ENCODE measurements at places on chromosomes 6 and 20.

GRCh38 chr6:11008821-11009220, 35.3 kb downstream of the ELOVL2 start:
- DNase-seq: no peak

DNA sequence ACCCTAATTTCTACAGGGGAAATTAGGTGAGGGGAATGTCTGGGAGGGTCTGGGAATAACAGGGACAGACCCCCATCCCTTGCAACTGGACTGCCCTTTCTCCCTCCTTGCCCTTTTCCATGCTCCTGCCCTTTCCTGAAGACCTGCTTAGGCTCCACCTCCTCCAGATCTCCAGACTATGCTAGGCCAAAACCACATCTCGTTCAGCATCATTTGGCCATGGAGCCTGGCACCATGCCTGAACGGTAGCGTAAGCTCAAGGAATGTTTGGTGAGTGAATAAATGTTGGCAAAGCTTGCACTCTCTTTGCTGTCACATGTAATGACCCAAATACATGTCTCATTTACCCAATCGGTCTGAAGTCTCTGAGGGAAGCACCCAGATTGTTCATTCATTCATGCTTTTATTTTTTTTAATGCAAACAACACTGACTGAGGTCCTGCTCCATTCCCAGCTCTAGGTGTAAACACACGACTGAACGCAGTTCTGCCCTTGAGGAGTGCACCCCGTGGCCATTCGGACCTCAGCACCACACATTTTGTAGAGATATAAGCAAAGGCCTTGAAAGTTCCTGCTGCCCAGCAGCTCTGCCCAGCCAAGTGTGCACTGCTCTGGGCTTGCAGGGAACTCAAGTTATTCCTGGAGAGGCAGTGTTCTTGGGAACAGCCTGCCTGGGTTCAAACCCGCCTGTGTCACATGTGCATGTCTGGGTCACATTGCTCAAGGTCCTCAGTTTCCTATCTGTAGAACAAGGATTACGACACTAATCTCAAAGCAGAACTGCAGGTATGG, 1.1 kb upstream of the GRM4 start:
- no peak for DNase-seq

DNA sequence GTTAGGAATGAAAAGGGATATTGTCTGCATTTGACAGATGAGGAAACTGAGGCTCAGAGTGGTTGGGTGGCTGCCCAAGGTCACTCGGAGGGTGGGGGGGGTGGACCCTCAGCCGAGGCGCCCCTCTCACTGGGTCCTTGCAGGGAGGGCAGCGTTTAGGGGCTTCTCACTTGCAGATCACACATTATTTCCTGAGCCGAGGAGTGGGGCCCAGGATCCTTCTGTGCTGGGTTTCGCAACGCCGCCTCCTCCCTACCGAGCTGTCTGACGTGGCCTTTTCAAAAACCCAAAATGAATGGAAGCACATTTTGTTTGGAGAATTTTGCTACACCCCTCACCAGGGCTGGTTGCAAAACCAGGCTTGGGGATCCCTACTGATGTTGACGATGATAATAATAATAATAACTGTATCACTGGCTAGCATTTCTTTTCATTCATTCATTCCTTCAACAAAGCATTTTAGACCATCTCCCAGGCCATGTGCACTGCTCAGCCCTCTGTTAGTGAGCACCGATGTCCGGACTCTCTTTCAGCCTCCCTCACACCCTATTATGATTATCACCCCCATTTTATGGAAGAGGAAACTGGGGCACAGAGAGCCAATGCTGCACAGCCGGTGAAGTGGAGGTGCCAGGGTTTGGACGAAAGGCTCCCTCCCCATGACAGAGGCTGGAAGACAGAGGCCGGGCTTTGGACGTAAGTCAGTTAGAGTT, 5.2 kb downstream of the DLGAP4 start:
- DNase-seq: no peak

GRCh38 chr20:35502352-35502751, 27.1 kb downstream of the C20orf173 start:
- DNase-seq: peak; percentile 23

DNA sequence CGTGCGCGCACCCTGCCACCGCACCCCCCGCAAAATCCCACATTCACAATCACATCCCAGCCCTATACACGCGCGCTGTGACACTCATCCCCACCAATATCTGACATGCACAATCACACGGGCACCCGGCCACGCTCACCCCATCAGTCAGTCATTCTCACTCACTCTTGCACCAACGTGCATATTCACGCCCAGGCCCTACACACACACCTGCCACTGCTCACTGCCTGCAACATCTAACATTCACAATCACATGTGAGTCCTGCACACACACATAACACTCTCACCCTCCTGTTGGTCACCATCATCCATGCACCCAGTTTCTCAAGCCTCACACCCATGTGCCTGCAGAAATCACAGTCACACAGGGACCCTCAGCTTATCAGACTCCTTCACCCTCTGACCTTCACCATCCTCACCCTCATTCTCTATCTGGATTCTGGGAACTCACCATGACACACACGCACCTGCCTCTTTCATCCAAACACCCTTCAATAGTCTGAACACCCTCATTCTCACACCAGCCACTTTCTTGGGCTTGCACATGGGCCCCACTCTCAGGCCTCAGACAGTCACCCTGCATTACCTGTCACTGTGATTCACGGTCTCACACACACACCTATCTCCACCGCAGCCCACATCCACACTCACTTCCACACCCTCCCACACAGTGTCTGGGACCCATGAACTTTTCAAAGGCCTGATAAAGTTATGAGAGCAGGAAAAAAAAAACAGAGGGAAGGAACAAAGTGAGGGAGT, 748 bp upstream of the ATP9A start:
- no peak for DNase-seq

- DNase-seq: no peak
These were observed 43.6 kb upstream of the SLC32A1 start for GRCh38 chr20:38680500-38681306.
